ENCODE measurements at places on chromosomes 4 and X.

DNA sequence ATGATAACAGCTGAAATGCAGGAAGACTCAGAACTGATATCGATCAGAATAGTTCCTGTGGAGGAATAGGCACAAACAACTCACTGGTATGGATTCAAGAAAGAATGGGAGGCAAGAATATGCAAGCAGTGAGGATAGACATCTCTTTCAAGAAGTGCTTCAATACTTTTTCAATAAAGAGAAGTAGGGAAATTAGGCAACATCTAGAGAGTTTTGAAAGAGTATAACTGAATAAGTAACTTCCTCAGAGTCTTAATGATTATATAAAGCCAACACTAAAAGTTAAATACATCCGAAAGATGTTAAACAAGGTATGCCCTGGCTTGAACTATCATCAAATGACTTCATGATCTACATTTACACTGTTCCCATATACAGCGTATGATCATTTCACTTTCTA lies 1443.0 kb downstream of the PCDH7 start:
- no peak for DNase-seq

DNA sequence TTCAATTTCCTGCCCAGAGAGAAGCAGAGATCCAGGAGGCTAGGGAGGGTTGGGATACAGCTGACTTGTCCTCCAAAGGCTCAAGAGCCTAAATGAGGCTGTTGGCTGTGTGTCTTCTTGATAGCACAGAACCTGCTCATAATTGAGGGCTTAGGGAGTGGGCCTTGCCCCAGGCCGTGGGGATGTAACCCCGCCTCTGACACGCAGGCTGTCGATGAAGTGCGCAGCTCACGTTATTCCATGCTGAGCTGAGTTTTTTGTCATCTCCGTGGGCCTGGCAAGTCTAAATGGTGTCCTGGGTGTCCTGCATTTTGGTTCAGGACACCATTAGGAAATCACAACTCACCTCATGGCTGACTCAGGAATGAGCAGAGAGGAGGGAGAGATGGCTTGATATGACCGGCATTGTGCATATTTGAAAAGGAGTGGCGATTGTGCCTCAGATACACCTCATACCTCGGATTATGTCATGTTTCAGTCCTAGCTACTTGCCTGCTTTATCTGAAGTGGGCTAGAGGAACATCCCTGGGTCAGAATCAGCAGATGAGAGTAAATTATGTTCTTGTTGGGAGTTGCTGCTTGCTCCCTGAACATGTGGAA lies 43.7 kb downstream of the FHDC1 start:
- no peak for DNase-seq

- DNase-seq = no peak
These were observed 8.1 kb downstream of the ATP7A start for GRCh38 chrX:77918568-77918967.

GRCh38 chr4:129387666-129388065 lies 291.7 kb downstream of the C4orf33 start:
- no peak for DNase-seq

DNA sequence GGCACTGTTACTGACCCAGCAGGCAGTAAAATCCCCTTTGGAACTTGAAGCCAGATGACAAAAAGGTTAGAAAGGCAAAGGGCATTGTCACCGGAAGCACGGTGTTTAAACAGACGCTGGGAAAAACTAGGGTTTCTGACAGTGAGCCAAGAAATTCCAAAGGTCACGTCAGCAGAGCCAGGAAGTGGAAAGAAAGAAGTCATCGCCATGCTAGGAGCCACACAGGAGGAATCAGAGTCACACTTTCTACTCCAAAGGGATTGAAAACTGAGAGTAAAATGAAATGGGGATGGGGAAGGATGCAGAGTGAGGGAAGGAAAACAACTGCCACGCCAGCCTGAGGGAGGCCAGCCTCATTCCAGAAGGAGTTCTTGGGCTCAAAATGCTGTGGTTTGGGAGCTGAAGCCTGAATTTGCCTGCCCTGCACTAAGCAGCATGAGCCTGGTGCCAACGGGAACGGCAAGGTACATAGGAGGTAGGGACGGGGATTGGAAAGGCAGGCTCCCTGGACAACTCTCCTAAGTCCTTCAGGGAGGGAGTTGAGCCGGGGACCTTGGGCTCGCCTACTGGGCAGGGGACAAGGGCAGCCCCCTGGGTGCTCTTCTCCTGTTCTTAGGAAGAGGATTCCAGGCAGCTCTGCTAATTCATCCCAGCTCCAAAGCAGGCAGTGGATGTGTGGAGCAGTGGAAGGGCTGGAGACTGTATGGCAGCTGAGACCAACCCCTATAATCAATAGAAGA lies 66.8 kb downstream of the SOWAHB start:
- DNase-seq = no peak

DNA sequence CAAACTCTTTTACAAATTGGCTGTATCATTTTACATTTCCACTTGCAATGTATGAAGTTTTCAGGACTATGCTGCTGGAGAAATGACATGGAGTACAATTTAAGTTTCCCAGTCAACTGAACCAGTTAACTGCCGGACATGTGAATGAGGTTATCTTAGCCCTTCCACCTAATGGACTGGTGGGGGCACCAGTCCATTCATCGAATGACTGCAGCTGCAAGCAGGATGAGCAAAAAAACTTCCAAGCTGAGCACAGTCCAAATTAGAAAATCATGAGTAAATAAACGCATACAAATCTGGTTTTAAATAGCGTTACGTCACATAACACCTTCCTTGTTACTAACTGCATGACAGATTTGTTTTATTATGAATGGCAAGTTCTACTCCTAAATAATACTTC lies 1131.5 kb downstream of the PCDH18 start:
- no peak for DNase-seq

DNA sequence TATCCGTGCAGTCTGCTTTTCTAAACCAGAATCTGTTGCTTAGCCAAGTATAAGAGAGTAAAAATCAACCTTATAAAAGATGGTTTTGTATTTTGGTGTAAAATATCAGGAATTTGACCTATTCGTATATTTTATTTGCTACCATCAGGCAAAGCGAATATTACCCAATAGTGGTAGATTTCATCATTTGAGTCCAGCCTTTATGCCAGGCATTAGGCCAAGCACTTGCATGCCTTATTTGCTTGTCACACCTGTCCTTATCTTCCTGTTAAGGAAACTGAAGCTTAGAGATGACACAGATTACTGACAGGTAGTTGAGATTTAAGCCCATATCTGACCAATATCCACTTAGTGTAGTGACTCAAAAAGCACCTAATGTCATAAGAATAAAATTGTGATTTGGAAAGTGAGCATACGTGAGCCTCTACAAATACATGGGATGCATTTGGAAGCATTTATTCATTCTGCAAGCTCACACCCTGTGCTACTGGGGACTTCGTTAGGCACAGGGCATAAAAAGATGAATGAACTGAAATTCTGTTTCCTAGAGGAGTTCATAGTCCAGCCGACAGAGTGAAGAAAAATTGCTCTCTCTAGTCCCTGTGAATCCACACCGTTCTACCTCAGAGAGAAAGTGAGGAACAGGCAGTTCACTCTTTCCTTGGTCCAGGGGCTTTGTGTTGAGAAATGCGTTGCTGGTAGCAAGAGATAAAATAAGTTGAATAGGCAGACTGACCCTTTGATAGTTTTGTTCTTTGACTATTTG lies 2.3 kb upstream of the RNF212 start:
- DNase-seq = no peak

GRCh38 chr4:123941306-123941705 lies 544.7 kb downstream of the SPRY1 start:
- no peak for DNase-seq

GRCh38 chrX:38857736-38858523 lies 56.7 kb downstream of the MID1IP1 start:
- DNase-seq = no peak

- DNase-seq = no peak
These were observed 91.7 kb downstream of the GC start for GRCh38 chr4:71692198-71692597.

DNA sequence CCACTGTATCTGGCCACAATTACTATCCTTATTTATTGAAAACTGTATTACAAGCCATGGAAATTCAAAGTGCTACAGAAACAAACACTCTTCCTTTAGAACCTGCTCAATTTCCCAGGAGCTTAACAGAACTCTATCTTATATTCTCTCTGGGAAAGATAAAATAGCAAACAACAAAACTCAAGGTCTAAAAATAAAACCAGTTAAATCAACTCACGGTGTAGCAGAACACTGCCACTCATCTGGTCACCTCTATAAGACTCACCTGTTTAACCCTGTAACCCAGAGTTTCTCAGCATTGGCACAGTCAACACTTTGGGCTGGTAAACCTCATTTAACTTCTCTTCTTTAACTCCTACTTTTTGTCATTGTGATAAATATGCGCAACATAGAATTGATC lies 348.9 kb downstream of the DCHS2 start:
- no peak for DNase-seq

DNA sequence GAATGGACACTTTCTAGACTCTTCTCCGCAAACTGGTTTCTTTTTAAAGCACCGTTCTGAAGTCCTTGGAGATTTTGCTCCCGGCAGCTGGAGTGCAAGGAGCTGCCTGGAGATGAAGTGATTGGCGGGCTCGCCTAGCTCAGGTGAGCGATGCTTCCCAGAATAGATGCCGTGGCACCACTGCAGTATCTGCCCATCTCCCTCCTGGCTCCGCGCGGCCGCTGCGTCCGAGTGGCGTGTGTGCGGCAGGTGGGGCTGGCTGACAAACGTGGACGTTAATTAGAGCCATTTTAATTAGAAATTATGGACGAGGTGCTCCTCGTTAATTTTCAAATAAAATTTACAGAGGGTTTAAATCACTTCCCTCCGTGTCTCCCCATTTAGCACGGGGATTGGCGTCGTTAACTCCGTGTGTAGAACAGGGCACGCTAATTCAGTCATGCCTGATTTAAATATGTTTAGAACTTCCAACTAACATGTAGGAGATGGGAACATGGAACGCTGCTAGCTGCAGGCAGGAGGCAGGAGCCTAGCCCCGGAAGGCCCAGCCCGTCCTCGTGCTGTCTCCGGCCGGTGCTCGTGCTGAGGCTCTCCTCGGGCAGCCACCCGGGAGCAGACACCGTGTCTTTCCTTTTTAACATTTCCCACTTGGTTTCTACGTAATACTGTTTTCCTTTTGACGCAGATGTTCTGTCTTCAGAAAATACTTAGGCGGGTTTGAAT lies 11.6 kb downstream of the UVSSA start:
- no peak for DNase-seq
